ENCODE measurements at places on chromosomes 16 and 17.

GRCh38 chr17:80763293-80763867 lies 218.7 kb downstream of the RPTOR start:
- no peak for DNase-seq

DNA sequence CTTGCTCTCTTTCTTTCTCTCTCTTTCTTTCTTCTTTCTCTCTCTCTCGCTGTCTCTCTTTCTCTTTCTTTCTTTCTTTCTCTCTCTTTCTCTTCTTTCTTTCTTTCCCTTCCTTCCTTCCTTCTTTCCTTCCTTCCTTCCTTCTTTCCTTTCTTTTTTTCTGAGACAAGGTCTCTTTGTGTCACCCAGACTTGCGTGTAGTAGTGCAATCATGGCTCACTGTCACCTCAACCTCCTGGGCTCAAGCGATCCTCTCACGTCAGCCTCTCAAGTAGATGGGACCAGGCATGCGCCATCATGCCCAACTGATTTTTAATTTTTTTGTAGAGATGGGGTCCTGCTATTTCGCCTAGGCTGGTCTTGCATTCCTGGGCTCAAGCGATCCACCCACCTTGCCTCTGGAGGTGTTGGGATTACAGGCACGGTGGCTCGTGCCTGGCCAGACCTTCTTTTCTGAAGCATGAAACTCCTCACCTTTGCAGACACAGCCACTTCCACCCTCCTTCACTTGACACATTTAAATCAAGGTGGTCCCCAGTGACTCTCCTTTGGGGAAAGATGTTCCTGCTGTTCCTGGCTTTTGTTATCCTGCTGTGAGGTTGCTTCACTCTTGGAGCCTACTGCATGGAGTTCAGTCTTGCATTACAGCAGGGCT lies 26.8 kb upstream of the NKD1 start:
- no peak for DNase-seq

DNA sequence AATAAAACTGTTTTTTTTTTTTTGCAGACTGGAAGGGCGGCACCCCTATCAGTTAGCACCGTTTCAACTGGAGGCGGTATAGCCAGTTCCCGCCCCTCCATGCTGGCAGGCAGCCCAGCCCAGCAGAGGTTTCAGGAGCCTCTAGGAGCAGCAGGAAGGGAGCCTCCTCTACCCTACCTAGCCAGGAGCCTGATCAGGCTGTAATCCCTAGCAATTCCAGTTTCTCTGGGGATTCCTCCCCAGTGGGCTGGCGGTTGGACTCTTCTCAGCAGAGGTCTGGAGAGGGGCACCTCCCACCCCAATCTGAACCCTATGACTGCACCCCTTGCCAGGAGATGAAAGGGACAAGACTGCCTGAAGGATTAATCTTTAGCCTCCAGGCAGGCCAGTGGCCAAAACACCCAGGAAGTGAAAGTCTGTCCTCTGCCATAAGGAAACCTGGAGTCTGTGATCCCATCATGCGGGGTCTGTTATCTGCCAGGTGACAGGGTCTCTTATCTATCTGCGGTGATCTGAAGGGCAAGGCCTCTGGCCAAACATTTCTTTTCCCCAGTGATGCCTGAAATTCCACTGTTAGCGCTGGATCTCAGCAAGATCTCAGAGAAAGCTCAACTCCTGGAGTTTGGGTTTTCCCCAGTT lies 4.9 kb upstream of the CDH1 start:
- DNase-seq = peak; percentile 63

- no peak for DNase-seq
Measured at GRCh38 chr17:2770129-2770528, 20.7 kb upstream of the CCDC92B start.

GRCh38 chr17:83053739-83054451 lies 25.5 kb upstream of the METRNL start:
- no peak for DNase-seq

DNA sequence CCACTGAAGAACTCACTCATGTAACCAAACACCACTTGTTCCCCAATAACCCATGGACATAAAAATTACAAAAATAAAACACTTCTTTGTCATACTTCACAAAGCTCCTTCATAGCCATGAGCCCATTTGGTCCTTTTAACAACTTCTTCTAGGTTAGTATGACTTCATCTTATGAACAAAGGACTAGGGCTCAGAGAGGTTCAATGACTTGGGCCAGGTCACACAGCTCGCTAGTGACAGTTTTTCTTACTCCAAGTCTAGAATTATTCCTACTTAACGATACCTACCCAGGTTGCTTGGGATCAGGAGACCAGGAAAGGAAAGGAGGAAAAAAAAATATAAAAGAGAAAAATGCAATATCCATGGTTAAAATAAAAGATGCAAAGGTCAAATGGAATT lies 353.4 kb downstream of the SOX9 start:
- no peak for DNase-seq

DNA sequence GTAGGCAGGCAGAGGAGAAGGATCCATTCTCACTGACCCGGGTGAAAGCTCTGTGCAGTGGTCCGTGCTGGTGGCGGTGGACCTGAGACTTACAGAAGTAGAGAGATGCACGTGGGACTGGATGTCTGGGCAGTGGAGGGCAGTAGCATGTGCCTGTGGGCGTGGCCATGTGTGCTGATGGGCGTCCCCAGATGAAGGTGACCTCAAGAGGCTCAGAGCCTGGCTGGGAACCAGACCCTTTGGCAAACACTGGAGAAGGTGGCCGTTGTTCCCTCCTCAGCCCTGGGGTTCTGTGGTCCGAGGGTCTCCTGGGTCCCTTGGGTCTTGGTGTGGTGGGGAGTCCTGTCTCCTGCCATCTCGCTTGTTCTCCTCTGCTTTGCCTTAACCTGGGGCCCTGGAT lies 15.6 kb downstream of the WSCD1 start:
- no peak for DNase-seq

DNA sequence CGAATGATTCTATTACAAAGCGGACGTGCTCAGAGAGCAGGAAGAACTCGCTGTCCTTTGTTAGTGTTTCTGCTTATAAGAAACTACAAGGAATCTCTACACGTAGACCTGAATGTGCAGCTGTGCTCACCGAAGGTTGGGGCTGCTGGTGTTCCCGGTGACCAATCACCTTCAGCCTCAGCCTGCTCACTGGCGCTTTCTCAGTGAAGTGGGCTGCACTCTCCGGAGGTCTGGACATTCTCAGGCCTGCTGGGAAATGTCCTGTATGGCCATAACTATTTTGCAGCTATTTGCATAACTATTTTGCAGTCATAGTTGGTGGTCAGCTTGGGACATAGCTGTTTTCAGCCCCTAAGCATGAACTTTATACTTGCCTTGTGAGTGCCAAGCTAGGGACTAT lies 9.7 kb upstream of the CIAO3 start:
- DNase-seq = no peak

DNA sequence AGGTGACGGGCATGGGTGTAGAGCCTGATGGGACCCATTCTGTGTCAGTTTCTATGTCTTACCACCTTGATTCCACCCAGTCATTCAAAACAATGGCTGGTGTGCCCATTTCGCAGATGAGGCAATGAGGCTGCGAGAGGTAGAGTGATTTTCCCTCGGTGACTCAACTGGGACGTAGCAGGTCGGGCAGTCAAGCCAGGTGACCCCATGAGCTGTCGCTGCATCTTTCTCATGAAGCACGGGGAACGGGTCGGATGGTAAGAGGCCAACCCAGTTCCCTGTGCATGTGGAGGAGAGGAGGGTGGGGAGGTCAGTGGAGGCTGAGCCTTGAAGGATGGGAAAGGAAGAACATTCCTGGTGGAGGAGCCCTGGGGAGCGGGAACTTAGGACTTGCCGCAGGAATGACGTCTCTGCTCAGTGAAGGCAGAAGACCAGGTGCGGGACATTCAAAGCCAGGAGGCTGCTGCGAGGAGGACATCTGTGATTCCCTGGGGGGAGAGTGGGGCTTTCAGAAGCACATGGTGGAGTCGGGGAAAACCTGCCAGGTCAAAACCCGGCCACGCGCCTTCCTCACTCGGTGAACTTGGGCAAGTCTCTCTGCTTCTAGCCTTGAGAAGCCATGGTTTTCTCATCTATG lies 1.1 kb downstream of the IL21R start:
- no peak for DNase-seq

DNA sequence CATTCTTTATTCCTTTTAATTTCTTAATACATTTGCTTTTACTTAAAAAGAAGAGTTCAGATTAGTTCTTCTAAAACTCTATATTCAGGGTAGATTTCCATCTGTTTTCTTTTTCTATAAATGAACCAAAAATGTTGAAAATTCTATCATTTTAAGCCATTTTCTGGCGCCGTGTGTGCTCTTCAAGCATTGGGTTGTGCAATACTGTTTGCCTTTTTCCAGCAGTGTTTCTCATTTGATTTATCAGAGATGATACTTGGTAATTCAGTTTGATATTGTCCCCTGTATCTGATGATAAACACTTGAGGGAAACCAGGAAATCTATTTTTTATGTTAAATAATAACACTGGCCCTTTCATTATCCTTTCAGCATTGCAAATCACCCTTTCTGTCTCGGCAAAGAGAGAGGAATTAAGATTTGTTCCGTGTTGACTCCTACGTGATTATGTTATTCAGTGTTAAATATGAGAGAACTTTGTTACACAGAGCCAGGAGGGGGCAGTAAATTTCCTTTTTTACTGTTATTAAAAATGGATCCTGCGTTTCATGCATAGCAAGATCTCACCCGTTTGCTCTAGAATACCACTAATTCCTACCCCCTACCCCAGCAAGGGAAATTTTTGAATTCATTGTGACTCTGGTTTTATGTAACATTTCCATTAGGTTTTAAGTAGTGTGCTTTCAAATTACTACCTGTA lies 606.9 kb upstream of the RBFOX1 start:
- DNase-seq = no peak

DNA sequence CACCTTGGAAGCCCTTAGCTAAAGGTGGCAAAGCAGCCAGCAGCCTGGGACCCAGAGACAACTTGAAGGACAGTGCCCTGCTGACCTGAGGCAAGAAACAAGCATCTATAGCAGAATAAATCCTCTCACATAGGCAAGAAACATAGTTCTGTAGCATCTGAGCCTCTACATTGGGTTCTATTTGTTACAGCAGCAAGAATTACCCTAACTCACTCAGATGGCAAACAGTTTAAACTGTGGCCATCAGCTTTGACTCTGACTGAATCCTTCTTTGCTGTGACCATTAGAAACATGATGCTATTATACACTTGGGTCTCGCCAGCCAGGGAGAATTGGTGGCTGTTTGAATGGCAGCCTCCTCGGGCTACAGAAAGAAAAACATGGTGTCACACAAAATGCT lies 53.1 kb upstream of the CCL1 start:
- DNase-seq = no peak

DNA sequence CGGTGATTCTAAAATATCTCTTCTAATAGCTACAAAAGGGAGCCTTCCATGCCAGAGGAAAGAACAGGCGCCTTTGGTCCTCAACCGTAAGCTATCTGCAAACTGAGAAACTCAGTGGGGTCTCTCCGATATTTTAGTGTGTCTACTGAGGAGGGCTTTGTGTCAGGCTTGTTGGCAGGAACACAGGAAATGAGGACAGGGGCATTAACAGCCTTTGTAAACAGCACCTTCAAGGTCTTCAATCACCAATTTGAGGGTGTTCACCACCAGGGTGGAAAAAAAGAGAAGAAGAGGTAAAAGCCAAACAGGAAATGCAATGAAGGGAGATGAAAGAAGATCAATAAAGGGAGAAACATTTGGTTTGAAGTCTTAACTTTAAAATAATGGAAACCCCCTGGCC lies 580.1 kb upstream of the SALL1 start:
- DNase-seq = no peak

- no peak for DNase-seq
Measured at GRCh38 chr17:79778504-79779083, 646 bp downstream of the CBX2 start.

GRCh38 chr17:63495491-63495890 lies 18.6 kb downstream of the ACE start:
- DNase-seq = no peak

DNA sequence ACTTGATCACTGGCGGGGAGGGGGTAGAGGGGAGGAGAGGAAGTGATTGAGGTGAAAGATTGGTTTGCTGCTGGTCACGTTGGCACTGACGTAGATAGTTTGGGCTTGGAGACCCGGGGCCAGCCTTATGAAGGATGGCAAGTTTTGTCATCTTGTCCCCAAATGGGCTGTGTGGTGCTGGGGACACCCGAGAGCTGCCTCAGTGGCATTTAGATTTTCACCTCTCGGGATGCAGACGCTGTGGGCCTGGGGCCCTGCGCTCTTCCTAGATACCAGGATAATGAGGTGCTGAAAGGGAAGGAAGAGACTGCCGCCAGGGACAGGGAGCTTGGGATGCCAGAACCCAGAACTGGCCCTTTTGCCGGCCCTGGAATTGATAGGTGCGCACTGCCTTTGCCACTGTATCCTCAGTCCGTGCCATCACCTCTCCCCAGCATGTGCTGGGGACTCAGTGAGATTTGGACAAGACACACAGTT lies 1.4 kb upstream of the SOCS3 start:
- no peak for DNase-seq

Measured in NCI-H2029 (cell line).